Stimulated activated CD4-positive, alpha-beta T cell treated with anti-CD3 and anti-CD28 coated beads, Interleukin-1b, Interleukin-23, amount 100 ng/mL, for 24 hours (primary cell): ENCODE measurements at places on chromosomes 12 and 14.

DNA sequence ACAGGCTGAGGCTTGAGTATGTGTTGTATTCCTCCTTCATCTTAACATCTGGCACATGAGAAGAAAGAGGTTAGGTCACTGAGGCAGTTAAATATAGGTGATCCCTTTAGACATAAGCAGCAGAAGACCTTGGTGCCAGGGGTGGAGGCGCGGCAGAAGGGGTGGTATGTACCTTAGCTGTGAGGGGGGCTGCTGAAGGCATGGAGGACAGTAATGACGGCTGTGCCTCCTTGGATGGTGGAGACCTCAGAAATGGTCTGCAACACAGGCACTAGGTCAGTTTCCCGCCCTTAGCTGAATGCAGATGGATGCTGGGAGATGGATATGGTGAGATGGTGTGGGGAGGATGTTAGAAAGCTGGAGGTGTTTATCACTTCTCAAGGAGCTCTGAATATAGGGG is 1.5 kb upstream of the PNMA1 start:
- DNase-seq: no peak

GRCh38 chr12:75812271-75813018 is 219.1 kb downstream of the PHLDA1 start:
- DNase-seq: no peak

DNA sequence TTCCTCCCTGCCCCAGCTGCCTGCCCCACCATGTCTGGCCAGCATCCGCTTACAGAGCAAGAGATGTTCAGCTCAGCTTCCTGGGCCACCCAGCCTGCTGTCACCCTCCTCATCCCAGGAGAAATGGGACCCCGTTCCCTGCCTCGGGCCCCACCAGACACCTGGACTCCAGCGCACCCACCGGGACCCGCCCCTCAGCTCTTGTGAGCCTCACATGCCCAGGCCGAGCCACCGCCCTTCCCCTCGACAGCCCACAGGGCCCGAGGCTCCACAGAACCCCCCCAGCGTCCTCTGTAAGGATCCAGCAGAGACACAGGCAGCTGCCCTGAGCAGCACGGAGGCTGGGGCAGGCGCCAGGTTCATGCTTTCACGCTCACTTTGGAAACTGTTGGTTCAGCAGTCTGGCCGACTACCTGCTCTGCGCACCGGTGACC is 18.4 kb upstream of the C14orf180 start:
- DNase-seq: no peak

DNA sequence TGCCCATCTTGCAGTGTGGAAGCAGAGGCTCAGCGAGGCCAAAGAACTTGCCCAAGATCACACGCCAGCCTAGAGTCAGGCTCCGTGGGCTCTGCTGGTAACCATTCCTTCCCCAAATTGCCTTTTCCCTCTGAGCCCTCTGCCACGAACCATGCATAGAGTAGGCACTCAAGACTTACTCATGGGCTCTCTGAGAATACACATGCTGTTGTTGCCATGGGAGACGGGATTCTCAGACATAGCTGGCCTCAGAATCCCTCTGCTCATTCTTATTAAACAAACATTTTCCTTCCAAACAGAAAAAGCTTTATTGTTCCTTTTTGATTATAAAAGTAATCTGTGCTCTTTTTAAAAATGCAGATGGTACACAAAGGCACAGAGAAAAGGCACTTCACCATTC is 52.5 kb upstream of the WSCD2 start:
- no peak for DNase-seq

DNA sequence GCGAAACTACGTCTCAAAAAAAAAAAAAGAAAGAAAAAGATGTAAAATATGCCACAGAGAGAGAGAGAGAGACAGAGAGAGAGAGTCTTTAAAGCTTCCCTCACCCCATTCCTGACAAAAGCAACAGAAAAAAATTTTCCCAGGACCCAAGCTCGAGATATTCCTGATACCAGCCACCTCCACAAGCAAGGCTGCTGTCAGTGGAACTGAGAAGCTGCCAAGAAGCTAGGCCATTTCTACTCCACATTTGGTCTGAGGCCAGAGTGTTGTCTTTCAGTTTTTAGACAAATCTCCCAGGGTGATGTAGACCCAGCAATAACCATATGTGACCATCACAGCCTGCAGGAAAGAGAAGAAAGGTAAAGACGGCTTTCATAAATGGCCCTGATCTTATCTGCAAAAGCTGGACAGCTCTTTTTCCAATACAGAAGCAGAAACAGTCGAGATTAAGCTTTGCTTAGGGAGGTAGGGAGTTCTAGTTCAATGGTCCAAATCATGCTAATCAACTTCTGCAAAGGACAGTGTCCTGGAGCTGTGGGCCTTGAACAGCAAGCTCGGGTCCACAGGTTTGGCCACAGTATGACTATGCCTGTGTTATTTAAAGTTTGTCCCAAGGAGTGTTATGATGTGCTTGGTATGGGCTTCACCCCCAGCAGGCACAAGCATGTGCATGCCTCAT is 130.3 kb upstream of the NUDT4 start:
- DNase-seq: no peak

- DNase-seq: no peak
Measured at GRCh38 chr14:99234355-99234754, 37.6 kb downstream of the BCL11B start.

DNA sequence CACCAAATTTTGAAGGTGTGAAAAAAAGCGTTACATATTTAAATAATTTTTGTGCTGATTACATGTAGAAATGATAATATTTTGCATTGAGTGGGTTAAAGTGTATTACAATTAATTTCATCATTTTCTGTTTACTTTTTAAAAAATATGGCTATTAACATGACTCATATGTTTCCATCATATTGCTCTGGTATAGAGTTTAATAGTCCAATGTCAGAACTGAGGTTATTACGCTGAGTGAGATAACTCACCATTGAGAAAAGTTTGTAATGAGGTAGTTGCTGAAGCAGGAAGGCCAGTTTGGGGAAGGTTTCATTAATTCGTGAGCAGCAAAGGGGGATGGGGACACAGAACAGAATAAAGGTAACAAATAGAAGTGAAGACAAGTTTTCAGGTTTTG is 865.7 kb upstream of the MGAT4C start:
- no peak for DNase-seq

- no peak for DNase-seq
Measured at GRCh38 chr12:79597910-79598309, 92.9 kb downstream of the PAWR start.

DNA sequence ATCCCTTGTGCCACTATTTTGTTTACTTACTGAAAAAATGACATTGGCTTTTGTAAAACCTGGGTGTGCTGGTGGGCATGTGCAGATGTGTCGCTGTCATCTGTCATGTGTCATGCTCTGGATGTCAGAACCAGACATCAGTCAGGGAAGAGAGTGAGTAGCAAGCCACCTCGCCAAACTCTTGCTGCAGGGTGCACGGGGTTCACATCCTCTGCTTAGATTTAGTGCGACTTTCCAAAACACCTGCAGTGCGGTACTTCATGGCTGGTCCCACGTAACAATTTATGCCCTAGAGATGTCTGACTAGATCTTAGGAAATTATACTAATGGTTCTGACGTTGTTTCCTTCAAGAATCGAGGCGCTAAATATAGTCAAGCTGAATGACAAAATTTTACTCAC is 106.7 kb downstream of the CRADD start:
- no peak for DNase-seq

GRCh38 chr14:96648506-96649326 is 146.5 kb downstream of the PAPOLA start:
- DNase-seq: no peak

- no peak for DNase-seq
Measured at GRCh38 chr12:31974673-31975072, 15.5 kb downstream of the RESF1 start.

DNA sequence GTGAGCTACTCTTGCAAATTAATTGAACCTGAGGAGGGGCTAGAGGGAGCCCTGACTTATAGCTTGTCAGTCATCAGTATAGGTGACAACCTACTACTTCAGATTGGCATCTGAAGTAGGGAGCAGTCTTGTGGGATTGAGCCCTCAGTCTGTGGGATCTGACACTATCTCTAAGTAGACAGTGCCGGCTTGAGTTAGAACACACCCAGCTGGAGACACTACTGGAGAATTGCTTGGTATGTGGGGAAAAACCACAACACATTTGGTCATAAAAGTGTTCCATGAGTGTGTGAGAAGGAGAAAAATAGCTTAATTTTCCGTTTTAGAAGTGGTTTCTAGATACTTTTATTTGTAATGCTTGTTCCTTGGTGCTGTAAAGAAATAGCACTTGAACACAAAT is 30.5 kb upstream of the DDHD1 start:
- no peak for DNase-seq

- DNase-seq: no peak
Measured at GRCh38 chr12:58138424-58138823, 197.1 kb downstream of the ATP23 start.

DNA sequence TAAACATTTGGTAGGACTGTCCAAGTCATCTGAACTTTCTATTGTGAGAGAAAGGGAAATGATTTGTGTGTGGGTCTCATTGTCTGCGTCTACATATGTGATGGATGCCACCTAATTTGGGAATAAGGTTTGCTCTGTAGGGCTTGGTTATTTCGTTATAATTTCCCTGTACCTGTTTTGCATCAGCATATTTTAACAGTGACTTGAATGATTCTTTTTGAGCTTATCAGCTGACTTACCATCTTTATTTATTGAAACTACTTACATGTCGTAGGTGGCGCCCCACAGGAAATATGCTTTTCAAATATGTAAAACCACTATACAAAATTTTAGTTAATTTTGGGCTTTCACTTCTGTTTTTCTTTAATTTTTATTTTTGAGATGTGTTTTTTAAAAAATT is 56.5 kb upstream of the BCAT1 start:
- DNase-seq: no peak

GRCh38 chr14:70366911-70367310 is 7.4 kb upstream of the COX16 start:
- DNase-seq: no peak

- no peak for DNase-seq
Measured at GRCh38 chr14:56195704-56196103, 77.5 kb downstream of the PELI2 start.

- DNase-seq: no peak
Measured at GRCh38 chr14:78297858-78298257, 127.7 kb downstream of the NRXN3 start.

DNA sequence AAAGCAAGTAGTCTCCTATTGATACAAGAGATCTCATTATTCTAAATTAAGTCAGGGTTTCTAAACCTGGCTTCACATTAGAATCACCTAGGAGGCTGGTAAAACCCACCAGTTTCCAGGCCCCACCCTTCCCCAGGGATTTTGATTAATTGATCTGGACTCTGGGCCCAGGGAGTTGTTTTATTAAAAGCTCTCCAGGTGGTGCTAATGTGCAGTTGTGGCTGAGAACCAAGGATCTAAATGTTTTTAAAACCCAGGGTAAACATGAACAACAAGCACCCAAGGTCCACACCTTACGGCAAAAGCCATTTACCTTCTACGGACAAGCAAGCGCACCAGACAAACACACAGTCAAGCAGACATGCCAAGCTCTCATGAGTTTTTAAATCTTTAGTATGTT is 73.9 kb downstream of the SLC2A13 start:
- DNase-seq: no peak

DNA sequence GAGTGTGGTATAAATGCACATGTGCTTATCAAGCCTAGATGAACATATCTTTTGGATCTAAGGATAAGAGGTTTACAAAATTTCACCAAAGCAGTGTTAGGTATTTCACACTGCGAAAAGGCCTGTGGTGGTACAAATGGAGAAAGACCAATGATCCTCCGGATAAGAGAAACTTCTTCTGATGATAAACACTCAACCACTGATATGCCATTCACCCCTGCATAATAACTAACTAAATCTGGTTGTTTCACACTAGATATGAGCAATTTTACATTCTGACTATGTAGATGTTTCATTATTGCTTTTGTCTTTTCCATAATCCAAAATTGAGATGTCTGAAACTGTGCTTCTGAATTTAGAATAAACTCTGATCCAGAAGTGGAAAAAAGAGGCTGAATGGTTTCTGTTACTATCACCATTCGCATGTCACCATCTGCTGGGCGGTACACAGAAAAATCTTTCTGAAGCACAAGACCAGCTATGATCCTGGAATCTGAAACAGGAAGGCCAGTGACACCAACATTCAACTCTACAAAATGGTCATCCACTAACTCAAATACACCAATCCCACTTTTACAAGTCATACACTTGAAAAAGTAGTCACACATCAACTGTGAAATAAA is 1.3 kb downstream of the BBS10 start:
- no peak for DNase-seq

DNA sequence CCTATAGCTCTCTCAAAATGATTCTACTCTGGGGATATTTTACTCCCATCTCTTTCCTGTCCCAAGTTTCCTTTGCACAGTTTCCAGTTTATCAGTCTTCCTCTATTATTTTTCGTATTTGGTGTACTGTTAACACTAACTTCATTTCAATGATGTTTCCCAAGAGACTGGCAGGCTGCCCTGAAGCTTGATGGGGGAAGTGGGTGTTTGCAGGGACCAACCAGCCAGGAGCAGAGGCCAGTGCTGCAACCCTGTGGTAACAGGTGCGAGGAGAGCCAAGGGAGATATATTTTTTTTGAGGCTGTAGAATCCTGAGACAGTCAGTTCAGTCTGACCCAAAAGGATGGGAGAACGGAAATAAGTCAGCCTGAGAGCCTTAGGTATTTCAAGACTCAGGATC is 11.8 kb upstream of the CEBPE start:
- no peak for DNase-seq
